ENCODE measurements at places on chromosomes 16 and 17. TPM values are rescaled to one million over a fixed set of nuclear protein-coding genes. Genes with fewer than 3 reads are reported as not detected.

The SHISA9 gene
- polyA plus RNA-seq = 5.4 TPM

The CHST4 gene
- 0.25 TPM for polyA plus RNA-seq

The TLE7 gene
- not detected for polyA plus RNA-seq

The CD300LF gene
- polyA plus RNA-seq = 0.57 TPM

The HBA2 gene
- 754 TPM for polyA plus RNA-seq

The C1QL1 gene
- 2.4 TPM for polyA plus RNA-seq

The CMTM1 gene
- 3.9 TPM for polyA plus RNA-seq

The OR4D1 gene
- not detected for polyA plus RNA-seq

The ZDHHC1 gene
- polyA plus RNA-seq = 9.7 TPM

The HBA1 gene
- polyA plus RNA-seq = 589 TPM

The CES1 gene
- 18.3 TPM for polyA plus RNA-seq

The KCNH6 gene
- 2.0 TPM for polyA plus RNA-seq

The LAT gene
- polyA plus RNA-seq = 4.6 TPM

The ZNF830 gene
- 30.5 TPM for polyA plus RNA-seq

The MMP2 gene
- 305 TPM for polyA plus RNA-seq

The MYH11 gene
- polyA plus RNA-seq = 11.1 TPM

The MPHOSPH6 gene
- 54.4 TPM for polyA plus RNA-seq

The ANKRD40CL gene
- 0.21 TPM for polyA plus RNA-seq

The SMIM5 gene
- polyA plus RNA-seq = 3.7 TPM

The AANAT gene
- not detected for polyA plus RNA-seq

The TBKBP1 gene
- polyA plus RNA-seq = 20.0 TPM

The GALR2 gene
- polyA plus RNA-seq = not detected

The CLDN6 gene
- 38.1 TPM for polyA plus RNA-seq

The RPRML gene
- polyA plus RNA-seq = not detected

The DDX42 gene
- 154 TPM for polyA plus RNA-seq

The MFSD6L gene
- polyA plus RNA-seq = 3.5 TPM

The CLEC18C gene
- polyA plus RNA-seq = 48.3 TPM

The EVPL gene
- polyA plus RNA-seq = 14.4 TPM

The MRPS34 gene
- polyA plus RNA-seq = 58.1 TPM

The STH gene
- not detected for polyA plus RNA-seq

The XYLT1 gene
- 8.1 TPM for polyA plus RNA-seq

The FA2H gene
- 3.1 TPM for polyA plus RNA-seq

The CIBAR2 gene
- 0.21 TPM for polyA plus RNA-seq

The TBC1D3K gene
- polyA plus RNA-seq = not detected

The IRX3 gene
- polyA plus RNA-seq = 27.1 TPM

The MYH8 gene
- polyA plus RNA-seq = 0.67 TPM

The WWP2 gene
- polyA plus RNA-seq = 38.5 TPM

The TMC5 gene
- 0.75 TPM for polyA plus RNA-seq

The TNFRSF12A gene
- 11.9 TPM for polyA plus RNA-seq

The KRT17 gene
- polyA plus RNA-seq = 0.98 TPM

The CUEDC1 gene
- polyA plus RNA-seq = 40.4 TPM

The KCNJ2 gene
- polyA plus RNA-seq = 2.9 TPM

The CAPNS2 gene
- polyA plus RNA-seq = not detected

The DBNDD1 gene
- polyA plus RNA-seq = 9.8 TPM

The CTRB1 gene
- not detected for polyA plus RNA-seq

The ODAD4 gene
- polyA plus RNA-seq = 6.5 TPM

The ZNF500 gene
- 13.4 TPM for polyA plus RNA-seq

The CACNG4 gene
- 3.1 TPM for polyA plus RNA-seq

The KAT2A gene
- polyA plus RNA-seq = 55.0 TPM
